MV-4-11 (cell line): ENCODE measurements at places on chromosomes 6 and 20.
A peak's percentile ranks its signal among the peaks of the same experiment; 100 is the strongest.

GRCh38 chr6:74199215-74199915, 503.4 kb downstream of the CD109 start:
- DNase-seq: no peak

GRCh38 chr6:56151609-56152224, 95.7 kb downstream of the COL21A1 start:
- no peak for DNase-seq

GRCh38 chr20:23133560-23133998, 47.5 kb upstream of the CD93 start:
- no peak for DNase-seq

DNA sequence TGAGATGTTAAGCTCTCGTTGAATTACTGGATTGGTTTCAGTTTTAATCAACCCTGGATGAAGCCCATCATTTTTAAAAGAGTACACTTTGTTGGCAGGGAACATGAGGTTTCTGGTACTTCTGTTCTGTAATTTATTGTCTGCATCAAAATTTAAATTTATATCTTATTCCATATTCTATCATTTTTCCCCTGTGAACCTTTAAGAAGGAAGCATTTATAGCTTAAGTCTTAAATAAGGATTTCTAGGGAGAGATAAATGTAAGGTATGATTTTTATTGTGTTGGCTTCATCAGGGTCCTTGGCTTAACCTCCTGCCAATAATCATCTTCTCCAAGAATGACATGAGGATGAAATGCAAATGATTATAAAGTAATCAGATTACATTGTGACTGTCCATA, 40.6 kb downstream of the MLIP start:
- DNase-seq: no peak

DNA sequence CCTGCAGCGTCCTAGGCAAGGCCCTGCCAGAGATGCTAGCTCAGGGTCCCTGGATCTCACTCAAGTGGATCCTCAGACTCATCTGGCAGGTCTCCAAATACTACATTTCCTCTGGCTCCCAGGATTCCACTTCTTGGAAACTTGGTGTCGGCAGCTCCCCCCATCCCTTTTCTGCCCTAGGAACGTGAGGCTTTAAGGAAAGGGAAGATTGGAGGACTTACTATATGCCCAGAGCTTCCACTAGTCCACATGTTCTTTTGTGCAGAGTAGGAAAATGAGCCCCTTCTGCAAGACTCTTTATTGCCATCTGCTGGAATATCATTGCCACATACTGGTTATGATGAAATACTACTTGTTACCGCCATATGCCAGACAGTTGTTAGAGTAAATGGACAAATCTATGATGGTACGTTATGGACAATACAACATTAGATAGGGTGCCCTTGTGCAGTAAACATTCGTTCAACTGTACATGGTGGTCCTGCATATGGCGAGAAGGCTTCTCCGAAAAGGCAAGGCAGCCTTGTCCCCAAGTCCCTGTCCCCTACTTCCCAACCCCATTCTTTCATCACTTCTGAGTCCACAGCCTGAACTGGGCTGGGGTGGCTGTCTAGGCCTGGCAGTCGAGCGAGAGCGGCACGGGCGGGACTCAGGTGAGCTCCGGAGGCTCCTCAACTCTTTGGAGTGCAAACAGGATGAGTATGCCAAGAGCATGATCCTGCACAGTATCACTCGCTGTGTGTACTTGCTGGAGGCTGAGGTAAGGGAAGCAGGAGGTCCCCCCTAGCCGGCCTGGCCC, 780 bp downstream of the ARMC12 start:
- DNase-seq: peak; percentile 82
